Stimulated activated CD8-positive, alpha-beta memory T cell treated with anti-CD3 and anti-CD28 coated beads, Interleukin-2, amount 100 ng/mL, for 48 hours (primary cell): ENCODE measurements at places on chromosomes 1 and 21.
A peak's percentile ranks its signal among the peaks of the same experiment; 100 is the strongest.

DNA sequence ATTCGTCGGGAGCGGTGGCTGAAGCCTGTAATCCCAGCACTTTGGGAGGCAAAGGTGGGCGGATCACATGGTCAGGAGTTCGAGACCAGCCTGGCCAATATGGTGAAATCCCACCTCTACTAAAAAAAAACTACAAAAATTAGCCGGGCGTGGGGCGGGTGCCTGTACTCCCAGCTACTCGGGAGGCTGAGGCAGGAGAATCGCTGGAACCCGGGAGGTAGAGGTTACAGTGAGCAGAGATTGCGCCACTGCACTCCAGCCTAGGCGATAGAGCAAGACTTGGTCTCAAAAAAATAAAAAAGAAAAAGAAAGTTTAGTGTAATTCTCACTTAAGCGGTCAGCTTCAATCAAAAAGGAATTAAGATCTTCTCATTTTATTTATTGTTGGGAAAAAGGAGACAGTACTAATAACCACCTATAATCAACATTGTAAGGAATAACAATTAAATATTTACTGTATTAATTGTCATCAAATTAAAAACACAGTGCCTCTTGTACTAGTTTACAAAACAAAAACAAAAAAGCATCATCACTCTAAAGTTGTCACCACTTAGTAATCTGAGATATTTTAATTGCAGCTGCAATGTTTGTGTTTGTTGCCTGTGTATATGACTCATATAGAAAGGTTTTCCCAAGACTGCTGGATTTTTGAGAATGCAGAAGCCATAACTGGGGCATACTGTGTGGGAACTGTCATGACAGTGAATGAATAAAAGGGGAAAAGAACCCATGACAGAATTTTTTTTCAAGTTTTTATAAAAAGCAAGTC lies 3.7 kb downstream of the FBXO42 start:
- DNase-seq: no peak

- no peak for DNase-seq
Observed at GRCh38 chr1:247204177-247204647, 32.4 kb upstream of the ZNF124 start.

- DNase-seq: no peak
Observed at GRCh38 chr1:168317309-168317708, 36.6 kb downstream of the TBX19 start.

- DNase-seq: no peak
Observed at GRCh38 chr21:41317063-41317392, 427 bp downstream of the FAM3B start.

DNA sequence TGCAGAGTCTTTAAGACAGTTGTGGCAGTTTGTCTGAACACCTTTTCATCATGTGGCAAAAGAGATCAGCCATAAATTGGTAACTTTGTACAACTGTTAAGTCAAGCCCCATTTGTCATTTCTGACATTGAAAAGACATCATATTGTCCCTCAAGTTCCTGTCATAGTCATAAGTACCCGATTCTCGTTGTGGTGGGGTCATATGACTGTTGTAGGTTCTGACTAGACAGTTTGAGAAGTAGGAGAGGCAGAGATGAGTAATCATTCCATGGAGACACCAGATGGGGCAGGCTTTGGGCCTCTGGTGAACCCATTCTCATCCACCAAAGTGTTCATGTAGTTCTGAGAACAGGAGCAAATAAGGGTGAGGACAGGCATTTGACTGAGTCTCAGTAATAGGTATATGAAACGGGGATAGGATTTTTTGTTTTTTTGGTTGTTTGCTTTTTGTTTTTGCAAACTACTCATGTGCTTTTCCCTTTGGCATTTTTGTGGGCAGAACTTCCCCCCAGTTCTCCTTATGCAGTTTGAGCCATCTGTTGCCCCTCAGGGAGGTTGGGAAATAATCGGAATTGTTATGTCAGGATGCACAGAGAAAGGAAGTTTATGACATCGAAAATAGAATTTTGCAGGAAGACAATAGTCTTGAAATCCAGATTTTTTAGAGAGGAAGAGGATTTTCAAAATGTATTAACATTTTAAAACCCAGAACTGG lies 86.9 kb upstream of the KCNE2 start:
- DNase-seq: no peak

GRCh38 chr1:182833271-182833670 lies 5.9 kb upstream of the DHX9 start:
- no peak for DNase-seq

- DNase-seq: no peak
Observed at GRCh38 chr1:169338617-169339016, 29.0 kb downstream of the NME7 start.

DNA sequence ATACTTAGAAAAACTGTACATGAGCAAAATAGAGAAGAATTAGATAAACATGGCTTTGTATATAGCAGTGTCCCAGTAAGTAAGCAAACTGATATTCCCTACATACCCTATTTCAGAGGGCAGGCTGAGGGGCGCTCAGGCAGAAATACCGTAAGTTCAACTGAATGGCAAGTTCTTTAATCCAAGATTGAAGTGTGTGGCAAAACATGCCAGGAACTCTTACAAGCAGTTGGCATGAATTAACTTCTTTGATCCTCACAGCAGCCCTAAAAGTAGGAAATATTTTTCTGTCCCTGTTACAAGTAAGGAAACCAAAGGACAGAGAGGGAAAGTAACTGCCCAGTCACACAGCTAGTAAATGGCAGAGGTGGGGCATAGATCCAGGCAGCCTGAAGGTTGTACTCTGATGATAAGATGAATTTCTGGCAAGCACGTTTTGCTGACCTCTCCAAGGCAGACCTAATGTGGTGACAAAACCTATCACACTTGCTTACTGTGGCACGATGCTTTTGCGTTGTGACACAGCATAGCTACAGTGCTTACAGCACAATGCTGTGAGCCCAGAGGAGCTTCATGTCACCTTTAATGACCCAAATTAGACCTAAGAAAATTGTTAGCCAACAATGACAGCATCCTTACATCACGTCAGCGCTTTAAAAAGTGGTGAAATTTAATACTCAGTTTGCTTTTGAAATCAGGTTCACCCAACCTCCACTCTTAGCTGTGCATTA lies 35.0 kb upstream of the THEM4 start:
- DNase-seq: no peak

DNA sequence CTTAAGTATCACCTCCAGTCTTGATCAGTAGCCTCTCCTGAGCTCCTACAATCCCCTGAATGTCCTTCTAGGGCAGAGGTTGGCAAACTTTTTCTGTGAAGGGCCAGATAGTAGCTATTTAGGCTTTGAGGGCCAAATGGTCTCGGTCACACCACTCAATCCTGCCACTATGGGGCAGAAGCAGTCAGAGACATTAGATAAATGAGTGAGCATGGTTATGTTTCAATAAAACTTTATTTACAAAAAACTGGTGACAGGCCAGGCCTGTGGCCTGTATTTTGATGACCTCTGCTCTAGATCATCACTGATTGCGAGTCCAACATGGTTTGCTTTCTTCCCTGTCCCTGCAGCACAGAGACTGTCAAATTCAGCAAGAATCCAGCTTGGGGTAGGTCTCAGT lies 36.3 kb downstream of the LRP8 start:
- no peak for DNase-seq

- DNase-seq: no peak
Observed at GRCh38 chr1:238476841-238477240, 586.1 kb upstream of the ZP4 start.

DNA sequence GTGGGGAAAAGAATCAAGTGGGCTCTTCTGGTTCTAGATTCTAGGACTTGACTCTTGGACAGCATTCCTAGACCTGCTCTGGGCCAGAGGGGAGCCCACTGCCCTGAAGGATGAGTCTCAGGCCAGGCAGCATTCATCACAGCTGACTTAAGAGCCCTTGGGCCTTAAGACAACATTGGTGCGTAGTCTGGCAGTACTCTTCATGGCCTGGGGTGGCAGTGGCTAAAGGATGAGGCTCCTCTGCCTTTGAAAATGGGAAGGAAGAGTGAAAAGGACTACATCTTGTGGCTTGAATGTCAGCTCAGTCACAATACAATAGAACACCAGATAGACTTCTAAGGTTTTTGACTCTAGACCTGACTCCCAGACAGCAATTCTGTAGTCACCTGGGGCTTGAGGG lies 1415.1 kb upstream of the PRMT6 start:
- no peak for DNase-seq

- no peak for DNase-seq
Observed at GRCh38 chr1:234476172-234476571, 2.8 kb downstream of the TARBP1 start.

DNA sequence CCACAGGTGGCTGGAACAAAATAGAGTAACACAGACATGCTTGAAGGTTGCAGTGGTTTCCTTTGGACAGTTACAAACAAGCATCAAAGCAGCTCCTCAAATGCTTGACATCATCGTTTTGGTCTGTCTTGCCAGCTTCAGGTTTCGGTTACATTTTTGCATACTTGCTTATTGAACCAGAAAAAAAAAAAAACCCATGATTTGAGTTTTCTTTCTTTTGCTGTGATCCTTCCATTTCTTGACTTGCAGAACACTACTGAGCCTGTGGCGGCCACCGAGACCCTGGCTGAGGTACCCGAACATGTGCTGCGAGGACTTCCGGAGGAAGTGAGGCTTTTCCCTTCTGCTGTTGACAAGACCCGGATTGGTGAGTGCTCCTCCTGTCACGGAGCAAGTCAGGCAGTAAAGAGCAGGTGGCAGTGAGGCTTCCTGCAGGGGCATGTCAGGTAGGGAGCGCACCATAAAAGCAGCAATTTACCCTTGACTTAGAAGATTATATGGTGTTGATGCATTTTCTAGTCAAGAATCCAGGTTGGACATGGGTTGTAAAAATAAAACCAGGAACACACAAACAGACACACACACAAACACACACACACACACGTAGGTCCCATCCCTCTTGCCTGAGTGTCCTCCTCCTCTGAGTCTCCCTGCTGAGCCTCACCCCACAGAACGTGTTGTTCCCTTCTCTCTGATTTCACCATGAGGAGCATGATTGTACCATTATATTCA lies 30.9 kb downstream of the PRDM2 start:
- DNase-seq: peak; percentile 55

DNA sequence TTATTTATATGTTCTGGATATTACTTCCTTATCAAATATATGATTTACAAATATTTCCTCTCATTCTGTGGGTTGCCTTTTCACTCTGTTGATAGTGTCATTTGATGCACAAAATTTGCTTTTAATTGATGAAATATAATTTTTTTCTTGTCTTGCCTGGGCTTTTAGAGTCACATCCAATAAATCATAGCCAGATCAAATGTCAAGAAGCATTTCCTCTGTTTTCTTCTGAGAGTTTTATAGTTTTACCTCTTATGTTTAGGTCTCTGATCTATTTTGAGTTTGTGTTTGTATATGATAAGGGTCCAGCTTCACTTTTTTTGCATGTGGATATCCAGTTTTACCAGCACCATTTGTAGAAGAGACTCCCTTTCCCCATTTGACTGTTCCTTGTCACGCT lies 29.5 kb downstream of the CD46 start:
- no peak for DNase-seq

- DNase-seq: no peak
Observed at GRCh38 chr1:193062698-193063463, 3.5 kb downstream of the RO60 start.

DNA sequence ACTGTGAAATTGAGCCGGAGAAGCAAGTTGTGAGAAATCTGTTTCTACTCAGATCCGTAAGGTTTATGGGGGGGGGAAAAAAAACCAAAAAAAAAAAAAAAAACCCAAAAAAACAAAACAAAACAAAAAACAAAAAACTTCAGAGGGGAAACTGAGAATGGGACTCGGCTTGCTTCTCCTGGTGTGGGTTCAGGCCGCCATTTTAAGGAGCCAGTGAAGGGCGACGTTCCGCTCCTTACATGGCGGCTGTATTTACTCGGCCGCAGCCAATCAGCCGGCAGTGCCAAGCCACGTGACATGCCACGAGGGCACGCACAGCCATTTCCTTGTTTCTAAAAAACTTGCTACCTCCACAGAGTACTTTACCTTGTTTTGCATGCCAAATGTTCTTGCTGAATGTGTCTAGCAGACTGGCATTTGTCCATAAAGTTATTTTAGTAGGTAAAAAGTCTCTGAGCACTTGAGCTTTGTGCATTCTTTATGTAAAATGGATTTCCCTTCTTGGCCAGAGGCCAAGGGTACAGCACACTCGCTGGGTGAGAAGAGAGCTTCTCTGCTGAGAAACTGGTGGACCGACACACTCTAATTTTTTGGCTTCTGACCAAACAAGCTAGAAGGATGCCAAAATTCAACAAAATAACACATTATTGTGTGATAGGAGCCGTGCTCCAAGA lies 101.8 kb downstream of the NFIA start:
- no peak for DNase-seq

DNA sequence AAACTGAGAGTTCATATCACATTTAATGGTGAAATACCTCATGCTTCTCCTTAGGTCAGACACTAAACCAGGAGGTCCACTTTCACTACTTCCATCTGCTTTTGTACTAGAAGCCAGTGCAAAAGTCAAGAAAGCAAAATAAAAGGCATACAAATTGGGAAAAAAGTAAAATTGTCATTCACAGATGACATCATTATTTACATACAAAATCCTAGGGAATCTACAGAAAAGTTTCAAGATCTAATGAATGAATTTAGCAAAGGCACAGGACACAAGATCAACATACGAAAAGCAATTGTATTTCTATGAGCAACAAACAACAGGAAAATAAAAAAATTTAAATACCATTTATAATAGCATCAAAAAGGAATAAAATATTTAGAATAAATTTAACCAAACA lies 41.5 kb downstream of the LYST start:
- DNase-seq: no peak

- DNase-seq: no peak
Observed at GRCh38 chr1:107158991-107159390, 18.2 kb downstream of the NTNG1 start.

GRCh38 chr1:57423656-57424211 lies at the start of gene DAB1:
DAB1 (minus strand) TSS chr1:57424060; CDS start chr1:57291030, 133,030 bp downstream.
- DNase-seq: no peak

- no peak for DNase-seq
Observed at GRCh38 chr1:26015358-26015757, 6.2 kb upstream of the EXTL1 start.

GRCh38 chr21:25912402-25912746 lies 177.6 kb downstream of the GABPA start:
- no peak for DNase-seq

- peak; percentile 57 for DNase-seq
Observed at GRCh38 chr21:37675202-37675801, 241.0 kb downstream of the KCNJ6 start.

DNA sequence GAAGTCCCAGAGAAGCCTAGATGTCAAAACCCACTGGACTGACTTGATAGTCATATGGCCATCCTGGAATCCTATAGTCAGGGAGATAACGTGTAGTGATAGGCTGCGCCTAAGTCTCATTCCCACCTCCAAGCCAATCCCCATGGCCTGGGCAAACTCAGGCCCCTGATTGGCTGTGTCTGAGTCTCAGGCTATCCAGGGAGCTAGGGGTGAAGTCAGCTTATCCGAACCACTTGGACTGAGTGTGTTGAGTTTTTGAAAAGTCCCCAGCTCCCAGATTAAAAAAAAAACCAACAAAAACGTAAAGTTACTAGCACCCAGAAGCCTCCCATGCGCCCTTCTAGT lies 51.6 kb downstream of the PIK3CD start:
- no peak for DNase-seq

- DNase-seq: no peak
Observed at GRCh38 chr1:220315070-220315839, 43.0 kb upstream of the RAB3GAP2 start.

- no peak for DNase-seq
Observed at GRCh38 chr1:232472485-232473041, 157.4 kb downstream of the SIPA1L2 start.
